ENCODE measurements at places on chromosomes 3 and 15.

DNA sequence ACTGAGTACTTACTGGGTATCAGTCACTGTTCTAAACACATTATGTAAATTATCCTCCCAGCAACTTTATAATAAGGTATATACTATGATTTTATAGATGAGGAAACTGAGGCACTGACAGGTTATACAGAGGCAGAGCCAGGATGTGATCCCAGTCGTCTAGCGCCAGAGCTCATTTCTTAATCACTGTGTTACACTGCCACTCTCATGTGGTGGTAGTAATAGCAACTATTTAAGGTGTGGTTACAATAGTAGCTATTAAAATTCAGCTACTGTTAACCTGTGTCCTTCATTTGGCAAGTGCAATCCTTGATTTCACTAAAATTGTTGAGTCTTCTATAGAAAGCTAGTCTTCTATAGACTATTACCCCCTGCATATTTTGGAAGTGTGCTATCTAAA is 43.1 kb upstream of the TRPC1 start:
- peak; percentile 23 for DNase-seq

- DNase-seq, result no peak
Measured at GRCh38 chr3:197212290-197212689, 86.1 kb downstream of the DLG1 start.

GRCh38 chr3:43728947-43729346 is 38.2 kb downstream of the ABHD5 start:
- DNase-seq, result no peak

- DNase-seq, result no peak
Measured at GRCh38 chr3:9194509-9195184, 54.8 kb downstream of the SRGAP3 start.

DNA sequence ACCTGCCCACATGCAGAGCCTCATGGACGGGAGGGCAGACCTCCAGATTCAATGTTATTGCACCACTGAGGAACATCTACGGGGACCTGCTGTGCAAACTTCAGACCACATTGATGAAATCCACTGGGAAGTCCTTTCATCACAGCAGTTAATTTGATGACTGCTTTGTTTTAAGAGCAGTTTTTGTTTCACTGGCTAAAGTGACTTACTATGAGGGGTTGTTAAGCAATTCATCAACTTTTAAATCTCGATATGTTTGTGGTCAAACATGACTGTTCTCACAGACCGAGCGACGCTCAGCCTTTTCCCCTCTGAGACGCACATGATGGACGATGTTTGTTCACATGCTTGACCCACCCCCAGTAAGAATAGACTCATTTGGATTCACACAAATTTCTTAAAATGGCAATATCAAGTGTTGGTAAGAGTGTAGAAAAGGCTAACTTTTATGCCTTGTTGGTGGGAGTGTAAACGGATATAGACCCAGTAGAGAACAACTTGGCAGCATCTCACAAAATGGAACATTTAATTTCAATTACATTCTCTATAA is 35.9 kb upstream of the IREB2 start:
- no peak for DNase-seq

DNA sequence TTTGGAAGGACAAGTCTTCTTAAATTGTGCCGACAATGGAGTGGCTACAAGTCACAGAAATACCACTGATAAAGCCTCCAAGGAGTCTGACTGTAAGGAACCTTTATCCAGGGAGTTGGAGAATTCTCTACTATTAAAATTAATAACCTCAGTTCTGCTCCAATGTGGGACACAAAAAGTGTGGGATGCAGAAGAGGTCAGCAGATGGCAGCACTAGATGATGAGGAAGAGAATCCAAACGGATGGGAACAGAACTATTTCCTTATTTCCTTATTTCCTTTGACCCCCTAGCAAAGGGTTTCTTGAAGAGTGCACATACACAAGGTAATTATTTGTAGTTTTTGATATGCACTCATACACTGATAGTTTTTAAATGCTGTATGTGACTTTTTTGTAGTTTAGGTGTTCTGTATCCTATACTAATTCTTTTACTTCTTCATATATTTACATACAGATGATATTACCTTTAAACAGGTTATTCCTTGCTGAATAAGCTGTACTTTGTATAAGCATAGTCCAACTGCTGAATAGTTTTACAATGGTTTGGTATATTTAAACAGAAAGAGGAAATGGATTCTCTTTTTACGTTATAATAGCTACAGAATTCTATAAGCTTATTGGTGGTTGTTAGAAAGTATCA is 25.6 kb upstream of the NLGN1 start:
- DNase-seq, result peak; percentile 45

- DNase-seq, result no peak
Measured at GRCh38 chr15:98875309-98875708, 132.3 kb downstream of the PGPEP1L start.

DNA sequence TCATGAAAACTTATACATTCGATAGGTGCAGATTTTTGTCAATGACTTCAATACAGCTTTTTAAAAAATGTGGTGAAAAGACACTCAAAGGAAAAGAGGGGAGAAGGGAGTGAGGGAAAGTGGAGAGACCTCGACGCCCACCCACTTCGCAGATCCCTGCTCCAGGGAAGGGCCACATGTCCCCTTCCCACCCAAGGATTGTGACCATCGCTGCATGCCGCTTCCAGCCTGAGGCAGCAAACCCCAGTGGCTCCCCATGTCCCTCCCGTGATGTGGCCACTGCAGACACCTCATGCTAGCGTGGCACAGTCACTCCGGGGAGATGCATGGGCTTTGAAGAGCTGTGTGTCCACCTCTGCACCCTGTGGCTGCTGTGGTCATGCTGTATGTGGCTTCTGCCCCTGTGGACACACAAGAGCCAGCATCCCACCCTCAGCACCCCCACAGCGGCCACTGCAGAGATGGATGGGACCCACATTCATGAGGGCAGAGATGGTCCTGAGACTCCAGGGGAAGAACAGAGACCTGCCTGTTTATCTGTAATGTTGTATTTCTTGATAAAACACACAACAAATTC is 230.2 kb downstream of the OCA2 start:
- no peak for DNase-seq

DNA sequence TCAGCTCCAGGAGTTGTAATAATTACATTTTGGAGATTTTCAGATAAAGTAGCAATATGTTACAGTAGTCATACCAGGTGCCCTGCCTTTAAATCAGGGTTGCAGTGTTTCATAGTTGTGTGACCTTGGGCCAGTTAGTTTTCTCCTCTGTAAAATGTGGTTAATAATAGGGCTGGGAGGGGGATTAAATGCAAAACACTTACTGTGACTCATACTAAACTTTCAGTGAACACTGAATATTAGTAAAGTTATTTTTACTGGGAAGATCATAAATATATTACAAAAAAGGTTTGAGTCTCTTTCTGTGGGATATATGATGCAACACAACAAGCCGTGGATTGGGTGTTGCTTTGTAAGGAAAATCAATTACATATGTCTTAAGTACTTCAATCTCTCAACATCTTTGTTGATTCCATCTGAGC is 1.1 kb upstream of the EBLN2 start:
- DNase-seq, result no peak

DNA sequence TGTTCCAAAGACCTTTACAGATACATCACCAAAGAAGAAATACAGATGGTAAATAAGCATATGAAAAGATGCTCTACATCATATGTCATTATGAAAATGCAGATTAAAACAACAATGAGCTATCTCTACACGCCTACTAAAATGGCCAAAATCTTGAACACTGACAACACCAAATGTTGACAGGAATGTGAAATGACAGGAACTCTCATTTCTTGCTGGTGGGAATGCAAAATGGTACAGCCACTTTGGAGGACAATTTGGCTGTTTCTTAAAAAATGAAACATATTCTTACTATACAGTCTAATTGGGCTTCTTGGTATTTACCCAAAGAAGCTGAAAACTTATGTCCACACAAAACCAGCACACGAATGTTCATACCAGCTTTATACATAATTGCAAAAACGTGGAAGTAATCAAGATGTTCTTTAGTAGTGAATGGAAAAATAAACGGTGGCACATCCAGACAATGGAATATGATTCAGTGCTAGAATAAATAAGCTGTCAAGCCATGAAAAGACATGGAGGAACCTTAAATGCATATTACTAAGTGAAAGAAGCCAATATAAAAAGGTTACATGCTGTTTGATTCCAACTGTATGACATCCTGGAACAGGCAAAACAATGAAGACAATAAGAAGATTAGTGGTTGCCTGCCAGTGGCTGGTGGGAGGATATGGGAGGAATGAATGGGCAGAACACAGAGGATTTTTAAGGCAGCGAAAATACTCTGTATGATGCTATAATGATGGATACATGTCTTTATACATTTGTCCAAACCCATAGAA is 81.3 kb upstream of the NEDD4 start:
- no peak for DNase-seq

Measured in kidney tubule cell (primary cell).